WERI-Rb-1 (cell line): ENCODE measurements at places on chromosomes 16 and 17.

- no peak for DNase-seq
Observed at GRCh38 chr16:82888591-82889001, 261.8 kb downstream of the CDH13 start.

GRCh38 chr17:39717660-39718059, 12.7 kb downstream of the MIEN1 start:
- no peak for DNase-seq

- DNase-seq, result no peak
Observed at GRCh38 chr16:85536411-85537330, 76.5 kb upstream of the GSE1 start.

DNA sequence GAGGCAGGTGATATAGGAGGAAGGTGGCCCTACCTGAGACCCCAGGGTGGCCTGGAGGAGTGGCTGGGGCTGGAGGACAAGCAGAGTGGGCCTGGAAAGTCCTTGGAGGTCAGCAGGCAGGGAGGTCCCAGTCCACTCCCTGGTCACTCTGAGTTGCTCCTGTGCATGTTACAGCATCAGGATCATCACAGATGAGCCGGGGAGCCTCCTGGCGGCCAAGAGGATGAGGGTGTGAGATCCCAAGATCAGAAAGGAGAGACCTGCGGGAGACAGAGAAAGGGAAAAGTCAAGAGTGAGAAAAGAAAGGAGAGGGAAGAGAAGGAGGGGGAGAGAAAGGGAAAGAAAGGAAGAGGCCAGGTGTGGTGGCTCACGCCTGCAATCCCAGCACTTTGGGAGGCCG, 71.7 kb downstream of the MRM1 start:
- no peak for DNase-seq

GRCh38 chr17:72359811-72360210, 239.0 kb downstream of the SOX9 start:
- no peak for DNase-seq

DNA sequence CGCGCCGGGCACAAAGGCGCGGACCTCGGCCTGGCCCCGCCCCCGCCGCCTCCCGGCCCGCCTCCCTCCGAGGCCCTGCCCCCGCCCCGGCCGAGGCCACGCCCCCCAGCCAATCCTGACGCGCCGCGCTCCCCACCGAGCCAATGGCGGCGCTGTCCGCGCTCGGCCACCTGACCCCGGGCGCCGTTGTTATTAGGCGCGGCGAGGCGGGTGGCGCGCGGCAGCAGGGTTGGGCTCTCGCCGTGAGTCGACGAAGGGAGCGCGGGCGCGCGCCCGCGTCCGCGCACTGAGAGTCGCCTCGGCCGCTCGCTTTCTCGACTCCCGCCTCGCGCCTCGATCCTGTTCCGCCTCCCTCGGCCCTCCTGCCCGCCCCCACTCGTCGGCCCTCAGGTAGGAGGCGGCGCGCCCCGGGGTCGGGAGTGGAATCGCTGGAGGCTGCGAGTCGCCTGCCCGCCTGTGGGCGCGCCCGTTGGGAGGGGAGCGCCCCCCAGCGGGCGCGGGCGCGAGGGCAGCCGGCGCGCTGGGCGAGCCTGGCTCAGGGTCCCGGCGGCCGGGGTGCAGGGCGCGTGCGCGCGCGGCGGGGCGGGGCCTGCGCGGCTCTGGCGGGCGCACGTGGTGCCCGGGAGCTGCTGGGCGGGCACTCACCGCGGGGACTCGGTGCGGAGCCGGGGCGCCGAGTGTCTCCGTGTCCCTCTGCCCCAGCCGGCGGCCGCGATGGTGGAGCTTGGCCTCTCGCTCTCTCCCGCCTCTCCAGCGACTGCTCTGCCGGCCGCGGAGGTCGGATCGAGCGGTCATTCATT, 405 bp upstream of the CBLN1 start:
- peak; percentile 91 for DNase-seq

DNA sequence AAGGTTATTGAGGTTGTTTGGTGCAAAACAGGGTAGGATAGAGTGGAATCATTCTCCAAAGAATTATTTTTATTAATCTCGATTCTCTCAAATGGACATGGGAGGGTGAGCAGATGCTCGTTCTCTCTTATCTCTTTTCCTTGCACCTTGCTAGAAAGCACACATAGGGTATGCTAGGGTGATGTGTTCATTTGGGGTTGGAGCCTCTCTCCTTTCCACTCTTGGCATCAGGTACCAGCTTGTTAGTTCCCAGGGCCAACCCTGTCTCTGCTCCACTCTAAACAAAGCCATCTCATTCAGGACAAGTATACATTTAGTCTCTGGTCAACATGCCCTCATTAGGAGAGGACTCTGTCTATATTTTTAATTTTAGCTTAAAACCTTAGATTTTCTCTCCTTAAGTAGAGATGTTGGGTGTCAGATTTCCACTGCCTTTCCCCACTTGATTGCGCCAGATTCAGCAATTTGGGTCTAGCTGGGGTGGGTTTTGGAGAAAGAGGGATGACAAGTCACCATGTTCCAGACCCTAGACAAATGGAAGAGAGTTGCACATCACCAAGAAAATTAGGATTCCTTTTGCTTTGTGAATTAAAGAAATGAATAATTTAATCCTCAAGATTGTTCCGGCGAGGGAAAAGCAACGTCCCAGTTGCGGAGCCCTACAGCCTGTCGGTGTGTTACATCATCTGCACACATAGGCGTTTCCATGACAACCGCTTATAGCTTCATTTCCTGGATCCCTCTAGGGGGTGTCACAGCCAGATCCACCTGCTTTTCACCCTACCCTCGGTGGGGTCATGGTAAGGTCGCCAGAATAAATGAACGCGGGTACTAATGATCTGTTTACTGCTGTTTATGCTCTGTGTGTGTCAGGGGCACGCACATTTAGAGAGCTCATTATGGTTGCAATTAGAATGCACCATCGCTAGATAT, 41.6 kb downstream of the SNX11 start:
- DNase-seq, result peak; percentile 85

GRCh38 chr16:9465161-9465560, 373.7 kb downstream of the HAPSTR1 start:
- no peak for DNase-seq

DNA sequence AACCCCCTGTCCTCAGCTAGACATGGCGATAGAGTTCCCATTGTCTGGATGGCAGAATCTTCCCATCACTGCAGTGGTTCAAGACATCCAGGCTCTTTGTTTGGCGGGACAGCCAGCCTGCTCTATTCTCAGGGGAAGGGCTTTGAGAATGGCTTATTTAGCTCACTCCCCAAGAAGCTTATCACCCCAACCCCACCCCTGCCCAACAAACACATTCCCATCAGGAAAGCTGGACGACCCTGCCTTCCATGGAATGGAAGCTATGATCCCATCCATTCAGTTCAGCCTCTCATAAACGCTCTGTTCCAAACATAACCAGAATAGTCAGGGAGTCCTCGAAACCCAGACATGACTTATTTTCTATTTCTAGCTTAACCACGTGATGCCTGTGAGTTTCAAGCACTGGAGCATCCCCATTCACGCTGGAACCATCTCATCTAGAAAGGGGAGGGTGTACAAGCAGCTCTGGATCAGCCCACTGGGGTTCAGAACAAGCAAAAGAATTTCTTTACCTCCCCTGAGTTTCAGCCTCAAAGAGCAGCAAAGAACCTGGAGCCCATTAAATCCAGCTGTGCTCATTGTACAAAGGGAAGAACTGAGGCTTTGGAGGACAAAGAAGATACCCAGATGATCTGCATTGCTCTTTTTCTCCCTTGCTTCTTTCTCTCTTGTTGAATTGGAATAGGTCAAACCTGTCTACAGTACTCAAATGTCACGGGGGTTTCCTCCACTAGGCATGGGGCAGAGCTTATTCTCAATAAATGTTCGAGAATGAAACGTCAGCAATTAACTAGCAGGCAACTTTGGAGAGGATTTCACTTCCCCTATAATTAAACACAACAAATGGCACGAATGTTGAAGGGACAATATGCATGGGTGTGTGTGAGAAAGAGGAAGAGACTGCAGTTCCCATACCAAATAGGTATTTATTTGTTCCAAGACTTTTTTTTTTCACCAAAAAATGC, 93.1 kb downstream of the XYLT1 start:
- DNase-seq, result no peak
